ENCODE measurements at places on chromosomes 12 and 14.

DNA sequence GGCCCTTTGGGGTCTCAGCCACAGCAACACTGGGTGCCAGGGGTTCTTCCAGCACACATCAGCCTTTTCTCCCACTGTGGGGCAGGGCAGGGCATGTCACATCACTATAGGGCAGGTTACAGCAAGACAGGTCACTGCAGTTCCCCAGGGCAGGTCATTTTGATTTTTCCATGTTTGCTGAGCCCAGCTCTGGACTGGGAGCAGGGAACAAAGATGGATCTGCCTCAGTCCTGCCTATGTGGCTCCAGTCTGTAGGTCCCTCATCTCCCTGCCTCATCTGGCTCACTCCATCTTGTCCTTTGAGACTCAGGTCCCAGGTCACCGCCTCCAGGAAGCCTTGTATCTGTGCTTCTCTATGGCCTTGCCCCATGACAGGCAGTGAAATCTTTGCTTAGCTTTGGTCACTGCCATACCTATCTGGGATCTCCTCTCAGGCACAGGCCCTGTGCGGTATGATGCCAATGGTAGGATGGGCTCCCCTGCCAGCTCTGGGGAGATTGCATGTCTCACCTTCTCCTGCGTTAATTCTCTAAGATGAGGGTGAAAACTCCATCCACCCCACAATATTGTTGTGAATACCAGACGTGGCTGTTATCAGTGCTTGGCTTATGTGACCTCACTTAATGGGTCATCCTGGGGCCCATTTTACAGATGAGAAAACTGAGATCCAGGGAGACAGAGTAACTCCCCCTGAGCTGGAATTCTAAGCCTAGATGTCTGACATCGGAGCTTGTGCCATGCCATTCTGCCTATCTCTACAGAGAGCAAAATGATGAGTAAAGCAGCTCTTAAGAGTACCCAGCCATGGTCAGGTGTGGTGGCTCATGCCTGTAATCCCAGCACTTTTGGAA, 1.5 kb downstream of the SERPINA6 start:
- DNase-seq, result no peak

- no peak for DNase-seq
Measured at GRCh38 chr12:51428256-51428655, 3.6 kb downstream of the SLC4A8 start.

- peak; percentile 34 for DNase-seq
Measured at GRCh38 chr12:112906712-112907414, at the start of gene OAS1. OAS1 (plus strand) TSS chr12:112906962; CDS start chr12:112907040, 78 bp downstream.

GRCh38 chr14:59344016-59344415, 121.2 kb downstream of the GPR135 start:
- no peak for DNase-seq

DNA sequence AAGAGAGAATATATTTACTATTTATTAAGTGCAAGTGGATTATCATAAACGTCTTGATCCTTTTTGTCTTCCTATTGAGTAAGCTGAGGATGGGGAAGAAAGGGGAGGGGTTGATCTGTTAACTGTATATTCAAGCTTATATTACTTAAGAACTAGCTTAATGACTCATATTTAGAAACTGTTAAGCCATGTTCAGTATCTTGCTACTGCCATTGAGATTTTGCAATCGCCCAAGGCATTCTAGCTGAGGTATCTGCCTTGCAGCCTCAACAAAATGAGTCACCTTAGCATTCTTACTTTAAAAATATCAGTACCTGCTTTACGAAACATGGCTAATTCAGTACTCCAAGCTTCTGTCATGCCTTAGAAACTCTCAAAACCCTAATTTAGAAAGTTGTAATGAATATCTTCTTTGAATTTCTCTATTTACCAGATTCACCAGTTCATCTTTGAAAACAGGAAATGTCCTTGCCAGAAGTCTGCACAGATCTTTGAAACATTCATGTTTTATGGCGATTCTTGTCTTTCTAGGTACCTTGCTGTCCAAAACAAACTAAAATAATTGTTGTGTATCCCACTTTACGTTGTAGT, 76.1 kb downstream of the ALG10B start:
- DNase-seq, result no peak

- peak; percentile 66 for DNase-seq
Measured at GRCh38 chr12:119802472-119802871, 74.6 kb downstream of the CIT start.

- DNase-seq, result peak; percentile 32
Measured at GRCh38 chr14:60116181-60116580, 24.5 kb downstream of the PCNX4 start.

DNA sequence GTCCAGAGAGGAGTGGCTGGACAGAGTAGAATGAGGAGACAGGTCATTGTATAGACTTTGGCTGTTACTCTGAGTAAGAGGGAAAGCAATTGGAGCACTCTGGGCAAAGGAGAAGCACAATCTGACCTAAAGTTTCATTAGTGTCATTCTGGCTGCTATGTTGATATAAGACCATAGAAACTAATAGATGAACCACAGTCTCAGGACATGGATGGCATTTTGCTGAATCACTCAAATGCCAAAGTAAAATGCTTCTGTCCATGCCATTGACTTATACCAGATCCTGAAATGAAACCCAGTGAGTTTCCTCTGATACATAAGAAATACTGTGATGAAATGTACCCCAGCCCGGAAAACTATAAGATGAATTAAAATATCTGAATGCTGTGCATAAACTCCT, 65.8 kb upstream of the COCH start:
- peak; percentile 29 for DNase-seq

- DNase-seq, result peak; percentile 24
Measured at GRCh38 chr14:55249423-55249822, 21.8 kb upstream of the FBXO34 start.

DNA sequence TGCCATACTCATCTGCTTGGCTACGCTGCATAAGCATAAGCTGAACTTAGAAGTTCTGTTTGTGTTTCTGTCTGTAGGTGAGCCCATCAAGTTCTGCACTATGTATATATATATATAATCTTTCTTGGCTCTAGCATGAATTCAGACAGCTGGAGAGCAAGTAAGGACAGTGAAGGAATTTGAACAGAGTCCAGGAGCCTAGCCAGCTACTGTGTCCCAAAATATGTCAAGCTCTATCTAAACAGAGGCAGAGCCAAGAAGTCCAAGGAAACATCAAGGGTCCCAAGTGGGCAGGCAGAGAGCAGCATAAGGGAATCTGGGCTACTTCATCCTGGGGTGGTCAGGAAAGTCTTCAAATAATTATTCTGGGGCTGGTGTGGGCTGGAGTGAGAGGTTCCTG, 118.5 kb upstream of the NPAS3 start:
- peak; percentile 4 for DNase-seq

GRCh38 chr12:92648242-92649031, 54.4 kb upstream of the PLEKHG7 start:
- no peak for DNase-seq

DNA sequence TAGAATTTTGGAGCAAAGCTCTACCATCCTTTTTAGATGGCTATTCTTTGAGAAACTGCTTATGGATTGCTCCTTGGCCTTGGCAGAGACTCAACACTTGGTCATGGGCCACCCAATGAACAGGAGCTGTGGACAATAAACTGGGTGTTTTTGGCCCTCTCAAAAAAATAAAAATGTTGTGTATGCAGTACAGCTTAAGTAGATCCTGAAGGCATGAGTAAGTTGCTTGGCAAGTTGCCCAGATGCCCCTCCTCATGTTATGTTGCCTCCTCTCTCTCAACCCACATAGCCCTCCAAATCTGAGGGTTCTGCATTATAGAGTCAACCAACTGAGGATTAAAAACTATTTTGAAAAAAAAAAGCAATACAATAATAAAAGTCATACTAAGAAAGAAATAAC, 124.9 kb downstream of the ATP23 start:
- DNase-seq, result peak; percentile 29

- DNase-seq, result peak; percentile 57
Measured at GRCh38 chr12:18430425-18431048, 169.2 kb downstream of the PIK3C2G start.

- no peak for DNase-seq
Measured at GRCh38 chr12:29534935-29535334, 37.4 kb upstream of the OVCH1 start.

GRCh38 chr14:66709291-66709690, 201.3 kb downstream of the GPHN start:
- DNase-seq, result no peak

- peak; percentile 6 for DNase-seq
Measured at GRCh38 chr12:132588821-132589669, 21.3 kb downstream of the LRCOL1 start.

- peak; percentile 52 for DNase-seq
Measured at GRCh38 chr12:121005346-121005815, 10.9 kb downstream of the C12orf43 start.

GRCh38 chr14:79166171-79166570, 996.0 kb downstream of the NRXN3 start:
- no peak for DNase-seq

DNA sequence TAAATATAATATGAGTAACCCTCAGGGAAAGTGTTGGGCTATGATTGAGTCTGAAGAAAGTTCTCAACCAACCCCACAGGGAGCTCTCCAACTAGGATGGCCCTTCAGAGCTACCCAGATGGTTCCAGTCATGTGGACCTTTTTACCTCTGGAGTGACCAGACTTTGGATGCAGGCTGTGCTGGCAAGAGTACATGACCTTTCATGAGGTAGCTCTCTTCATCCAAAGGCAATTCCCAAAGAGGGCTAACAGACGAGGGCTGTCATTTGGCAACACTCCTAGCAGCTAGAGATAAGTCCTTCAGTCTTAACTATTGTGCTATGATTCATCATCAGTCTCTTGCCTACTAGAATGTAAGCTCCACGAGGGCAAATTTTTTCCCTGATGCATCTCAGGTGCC, 75.4 kb downstream of the DUSP6 start:
- no peak for DNase-seq

DNA sequence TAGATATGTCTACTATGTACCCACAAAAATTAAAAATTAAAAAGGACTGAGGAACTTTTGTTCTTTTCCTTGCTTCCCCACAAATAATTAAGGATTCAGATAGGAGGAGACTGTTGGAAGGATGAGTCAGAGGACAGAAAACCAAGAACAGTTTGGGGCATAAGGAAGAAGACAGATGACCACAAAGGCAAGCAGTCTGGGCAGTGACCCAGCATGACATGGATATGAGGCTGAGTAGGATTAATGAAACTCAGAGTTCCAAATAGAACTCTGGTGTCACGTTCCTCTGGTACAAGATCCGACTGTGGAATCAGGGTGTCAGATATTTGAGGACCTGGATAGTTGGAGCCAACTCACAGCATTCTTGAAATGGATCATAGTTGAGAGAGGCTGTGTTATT, 89.3 kb upstream of the SLC38A4 start:
- DNase-seq, result peak; percentile 97

- peak; percentile 48 for DNase-seq
Measured at GRCh38 chr14:103762036-103762435, 46.4 kb downstream of the ZFYVE21 start.

GRCh38 chr12:13451776-13452175, 255.2 kb downstream of the EMP1 start:
- DNase-seq, result no peak

DNA sequence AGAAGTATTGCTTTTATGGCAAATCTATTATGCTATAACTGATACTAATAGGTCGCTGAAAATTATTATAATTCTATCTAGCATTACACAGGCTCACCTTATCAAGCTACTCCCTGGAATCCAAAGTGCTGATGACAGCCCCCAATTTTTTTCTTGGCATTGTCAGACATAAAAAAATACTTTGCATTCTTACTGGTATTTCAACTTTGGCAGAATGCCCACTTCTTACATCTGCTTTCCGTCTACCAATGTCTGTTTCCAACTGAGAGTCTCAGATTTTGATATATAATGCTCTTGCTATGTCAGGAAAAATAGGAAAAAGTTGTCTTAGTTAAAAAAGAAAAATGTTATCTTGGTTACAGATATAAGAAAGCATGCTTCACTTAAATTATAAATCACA, 615.4 kb downstream of the C12orf50 start:
- DNase-seq, result no peak

DNA sequence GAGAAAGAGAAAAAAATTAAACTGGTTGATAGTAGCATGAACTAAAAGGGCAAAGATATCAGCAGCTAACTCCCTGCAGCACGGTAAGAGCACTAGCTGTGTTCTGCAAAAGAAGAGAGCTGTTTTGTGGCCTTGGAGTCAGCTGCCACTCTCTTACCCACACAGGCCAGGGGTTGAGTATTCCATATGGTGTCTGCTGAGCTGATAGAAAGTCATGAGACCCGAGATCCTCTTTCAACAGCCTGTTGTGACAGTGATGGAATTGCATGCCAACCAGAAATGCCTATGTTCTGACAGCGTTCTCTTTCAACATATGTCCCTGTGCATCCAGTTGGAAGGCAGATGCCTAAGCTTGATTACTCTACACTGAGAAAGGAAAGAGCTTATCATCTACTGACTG, 39.9 kb downstream of the TMTC1 start:
- DNase-seq, result peak; percentile 20

Data from EH (cell line).